Activated CD8-positive, alpha-beta memory T cell treated with anti-CD3 and anti-CD28 coated beads for 4 hours (primary cell): ENCODE measurements at places on chromosomes 6 and 20.

DNA sequence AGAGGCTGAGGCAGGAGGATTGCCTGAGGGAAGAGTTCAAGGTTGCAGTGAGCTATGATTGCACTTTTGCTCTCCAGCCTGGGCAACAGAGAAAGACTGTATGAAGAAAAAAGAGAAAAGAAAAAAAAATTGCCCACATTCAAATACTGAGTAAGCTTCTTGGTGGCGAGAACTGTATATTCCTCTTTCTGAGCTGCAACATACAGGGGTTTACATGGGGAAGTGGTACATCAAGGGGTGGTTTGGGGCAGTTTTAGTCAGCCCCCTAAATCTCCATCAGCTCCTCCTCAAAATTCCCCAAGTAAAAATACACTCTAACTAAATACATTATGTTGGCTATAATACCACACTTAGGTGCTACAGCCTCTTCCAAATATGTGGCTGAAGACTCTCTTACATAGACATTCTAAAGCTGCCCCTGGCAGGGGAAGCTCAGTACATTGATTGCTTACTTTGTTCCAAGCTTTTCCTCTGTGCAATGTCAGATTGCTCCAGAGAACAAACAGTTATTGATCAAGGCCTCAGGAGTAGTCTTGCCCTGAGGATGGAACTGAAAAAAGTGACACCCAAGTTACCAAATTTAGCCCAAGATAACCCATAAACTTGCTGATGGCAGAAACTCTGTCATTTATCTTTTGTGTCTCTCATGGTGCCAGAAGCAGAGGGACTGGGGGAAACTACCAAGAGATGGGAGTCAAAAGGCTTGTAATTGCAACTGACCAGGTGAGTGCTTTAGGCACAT lies 107.4 kb upstream of the RIPOR2 start:
- DNase-seq = no peak

- no peak for DNase-seq
Observed at GRCh38 chr6:26199773-26200764, 112.8 kb downstream of the HFE start.

- DNase-seq = no peak
Observed at GRCh38 chr6:814378-815347, 121.7 kb upstream of the EXOC2 start.

GRCh38 chr20:9082741-9083140 lies 13.9 kb downstream of the PLCB4 start:
- no peak for DNase-seq

DNA sequence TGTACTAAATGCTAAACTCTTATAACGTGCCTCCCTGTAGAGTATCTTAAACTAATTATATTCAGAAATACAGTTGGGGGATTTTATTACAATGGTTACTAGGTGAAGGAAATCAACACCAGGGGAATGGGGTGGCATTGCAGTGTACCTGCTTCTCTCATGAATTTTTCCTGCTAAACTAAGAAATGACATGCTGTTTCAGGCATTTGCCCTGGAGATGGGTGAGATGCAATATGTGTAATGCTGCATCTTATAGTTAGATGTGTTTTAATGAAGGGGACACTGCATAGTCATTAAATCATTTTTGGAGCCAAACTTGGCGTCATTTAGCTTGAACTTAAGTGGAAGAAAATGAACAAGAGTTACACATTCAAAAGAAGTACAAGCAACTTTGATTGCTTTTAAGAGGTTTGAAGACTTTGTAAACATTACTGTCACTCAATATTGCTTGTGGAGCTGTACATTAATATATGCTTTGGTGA lies 4.3 kb downstream of the EYA4 start:
- DNase-seq = no peak

DNA sequence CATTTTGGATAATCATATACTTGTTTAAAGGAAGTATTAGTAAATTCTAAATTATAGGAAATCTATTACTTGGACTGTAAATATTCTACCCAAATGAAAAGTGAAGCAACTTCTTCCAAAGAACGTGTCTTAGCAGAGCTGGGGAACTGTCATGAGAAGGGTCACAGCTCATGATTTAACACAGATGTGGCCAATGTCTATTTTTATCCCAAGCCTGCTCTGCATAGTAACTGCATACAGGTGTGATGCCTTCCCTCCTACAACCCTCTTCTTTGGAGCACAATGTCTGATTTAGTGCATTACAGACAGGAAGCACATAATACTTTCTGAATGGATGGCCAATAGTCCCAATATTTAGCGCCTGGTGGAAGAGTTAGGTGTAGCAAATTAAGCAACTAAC lies 138.7 kb upstream of the THEMIS start:
- no peak for DNase-seq

DNA sequence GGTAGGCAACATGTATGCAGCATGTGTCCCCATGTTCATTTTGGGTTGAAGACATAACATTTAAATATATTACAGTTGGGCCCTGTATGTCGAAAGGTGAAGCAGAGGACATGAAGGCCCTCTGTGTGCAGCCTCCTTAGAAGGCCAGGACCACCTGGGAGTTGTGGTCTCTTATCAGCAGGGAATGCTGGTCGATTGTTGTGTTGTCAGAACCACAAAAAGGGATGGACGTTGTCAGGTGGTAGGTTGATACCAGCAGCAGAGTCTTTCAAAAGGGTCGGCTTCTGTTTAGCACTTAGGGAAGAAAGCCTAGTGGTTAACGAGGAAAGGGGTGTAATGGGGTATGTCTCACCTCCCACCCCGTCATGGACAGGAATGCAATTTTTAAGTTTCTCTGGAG lies 67.3 kb upstream of the SLC22A1 start:
- no peak for DNase-seq

GRCh38 chr6:132085731-132086130 lies 134.6 kb upstream of the CCN2 start:
- no peak for DNase-seq

- no peak for DNase-seq
Observed at GRCh38 chr6:33549896-33550295, 30.2 kb downstream of the BAK1 start.

DNA sequence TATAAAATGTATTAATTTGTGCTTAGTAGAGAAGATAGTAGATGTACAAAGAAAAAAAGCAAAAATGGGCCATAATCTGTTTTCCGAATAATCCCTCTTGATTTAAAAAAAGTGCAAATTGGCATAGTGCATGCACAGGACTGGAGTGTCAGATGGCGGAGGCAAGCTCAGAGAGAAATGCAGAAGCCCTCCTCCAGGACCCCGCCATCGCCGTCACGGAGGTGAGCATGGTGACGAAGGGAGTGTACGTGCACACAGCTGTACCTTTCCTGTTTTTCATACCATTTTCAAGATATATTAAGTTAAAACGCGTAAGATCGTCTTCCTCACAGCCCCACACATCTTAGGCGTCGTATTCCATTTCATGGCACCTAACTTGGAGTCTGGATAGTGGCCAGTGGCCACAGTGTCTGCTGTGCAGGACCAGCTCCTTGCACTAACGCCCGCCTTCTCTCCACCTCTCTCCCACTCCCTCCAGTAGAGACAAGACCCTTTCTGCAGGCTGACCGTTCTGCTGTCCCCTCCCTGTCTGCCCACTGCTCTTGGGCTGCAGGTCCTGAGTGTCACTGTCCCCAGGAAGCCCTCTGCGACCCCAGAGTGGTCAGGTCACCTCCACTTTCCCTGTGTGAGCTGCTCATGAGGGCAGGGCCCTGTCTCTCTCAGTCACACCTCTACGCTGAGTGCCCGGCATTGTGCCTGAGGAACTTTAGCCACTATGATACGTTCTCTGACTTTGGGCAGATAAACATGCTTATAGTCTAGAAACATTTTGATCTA lies 9.8 kb downstream of the DUSP22 start:
- DNase-seq = no peak

DNA sequence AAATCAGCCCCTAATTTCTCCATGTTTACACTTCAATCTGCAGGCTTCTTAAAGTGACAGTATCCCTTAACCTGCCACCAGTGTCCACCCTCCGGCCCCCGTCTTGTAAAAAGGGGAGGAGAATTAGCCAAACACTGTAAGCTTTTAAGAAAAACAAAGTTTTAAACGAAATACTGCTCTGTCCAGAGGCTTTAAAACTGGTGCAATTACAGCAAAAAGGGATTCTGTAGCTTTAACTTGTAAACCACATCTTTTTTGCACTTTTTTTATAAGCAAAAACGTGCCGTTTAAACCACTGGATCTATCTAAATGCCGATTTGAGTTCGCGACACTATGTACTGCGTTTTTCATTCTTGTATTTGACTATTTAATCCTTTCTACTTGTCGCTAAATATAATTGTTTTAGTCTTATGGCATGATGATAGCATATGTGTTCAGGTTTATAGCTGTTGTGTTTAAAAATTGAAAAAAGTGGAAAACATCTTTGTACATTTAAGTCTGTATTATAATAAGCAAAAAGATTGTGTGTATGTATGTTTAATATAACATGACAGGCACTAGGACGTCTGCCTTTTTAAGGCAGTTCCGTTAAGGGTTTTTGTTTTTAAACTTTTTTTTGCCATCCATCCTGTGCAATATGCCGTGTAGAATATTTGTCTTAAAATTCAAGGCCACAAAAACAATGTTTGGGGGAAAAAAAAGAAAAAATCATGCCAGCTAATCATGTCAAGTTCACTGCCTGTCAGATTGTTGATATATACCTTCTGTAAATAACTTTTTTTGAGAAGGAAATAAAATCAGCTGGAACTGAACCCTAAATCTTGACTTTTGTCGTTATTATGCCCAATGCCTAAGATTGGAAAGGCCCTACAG lies 4.5 kb downstream of the SOX4 start:
- no peak for DNase-seq

DNA sequence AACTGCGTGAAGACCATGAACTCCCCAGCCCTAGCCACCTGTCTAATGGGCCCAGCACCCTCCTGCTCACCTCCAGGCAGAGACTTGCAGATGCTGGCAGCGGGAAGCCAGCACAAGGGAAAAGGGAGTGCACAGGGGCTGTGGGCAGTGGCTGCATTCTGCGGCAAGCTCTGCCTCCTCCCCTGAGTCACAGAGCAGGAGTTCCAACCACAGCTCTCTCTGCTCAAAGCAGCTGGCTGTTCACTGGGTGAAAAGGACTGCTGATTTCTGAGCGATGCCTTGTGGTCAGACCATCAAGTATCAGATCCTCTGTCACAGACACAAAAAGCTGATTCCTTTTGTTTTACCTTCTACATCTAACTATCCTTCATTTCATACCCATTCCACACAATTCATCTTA lies 10.5 kb downstream of the NKX2-2 start:
- DNase-seq = no peak

GRCh38 chr6:28764014-28764723 lies 159.6 kb downstream of the TRIM27 start:
- no peak for DNase-seq

GRCh38 chr6:21164768-21165326 lies 428.7 kb upstream of the SOX4 start:
- no peak for DNase-seq

- no peak for DNase-seq
Observed at GRCh38 chr6:123953920-123954319, 150.3 kb downstream of the NKAIN2 start.

- no peak for DNase-seq
Observed at GRCh38 chr20:17693444-17694001, 6.2 kb upstream of the BANF2 start.

GRCh38 chr6:134123666-134124208 lies 71.3 kb upstream of the SLC2A12 start:
- no peak for DNase-seq

- no peak for DNase-seq
Observed at GRCh38 chr20:8175741-8176675, 43.9 kb downstream of the PLCB1 start.

DNA sequence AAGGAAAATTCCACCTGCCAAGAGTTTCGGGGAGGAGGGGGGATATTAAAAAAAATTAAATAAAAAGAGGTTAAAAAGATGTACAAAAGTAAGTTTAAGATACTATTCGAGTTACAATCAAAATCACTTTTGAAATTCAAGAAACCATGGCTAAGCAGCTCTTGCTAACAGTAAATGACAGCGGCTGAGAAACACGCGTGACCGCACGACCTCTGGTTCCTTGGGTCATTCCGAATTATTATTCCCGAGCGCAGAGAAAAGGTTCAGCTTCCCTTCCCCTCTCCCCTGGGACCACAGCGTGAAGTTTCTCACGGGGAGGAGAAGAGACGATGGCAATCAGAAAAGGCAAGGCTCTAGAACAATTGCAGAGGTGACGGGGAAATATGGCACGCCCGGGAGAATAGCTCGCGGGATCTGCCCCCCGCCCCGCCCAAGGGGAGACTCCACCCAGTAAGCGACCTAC lies 496 bp downstream of the TMEM242 start:
- no peak for DNase-seq

DNA sequence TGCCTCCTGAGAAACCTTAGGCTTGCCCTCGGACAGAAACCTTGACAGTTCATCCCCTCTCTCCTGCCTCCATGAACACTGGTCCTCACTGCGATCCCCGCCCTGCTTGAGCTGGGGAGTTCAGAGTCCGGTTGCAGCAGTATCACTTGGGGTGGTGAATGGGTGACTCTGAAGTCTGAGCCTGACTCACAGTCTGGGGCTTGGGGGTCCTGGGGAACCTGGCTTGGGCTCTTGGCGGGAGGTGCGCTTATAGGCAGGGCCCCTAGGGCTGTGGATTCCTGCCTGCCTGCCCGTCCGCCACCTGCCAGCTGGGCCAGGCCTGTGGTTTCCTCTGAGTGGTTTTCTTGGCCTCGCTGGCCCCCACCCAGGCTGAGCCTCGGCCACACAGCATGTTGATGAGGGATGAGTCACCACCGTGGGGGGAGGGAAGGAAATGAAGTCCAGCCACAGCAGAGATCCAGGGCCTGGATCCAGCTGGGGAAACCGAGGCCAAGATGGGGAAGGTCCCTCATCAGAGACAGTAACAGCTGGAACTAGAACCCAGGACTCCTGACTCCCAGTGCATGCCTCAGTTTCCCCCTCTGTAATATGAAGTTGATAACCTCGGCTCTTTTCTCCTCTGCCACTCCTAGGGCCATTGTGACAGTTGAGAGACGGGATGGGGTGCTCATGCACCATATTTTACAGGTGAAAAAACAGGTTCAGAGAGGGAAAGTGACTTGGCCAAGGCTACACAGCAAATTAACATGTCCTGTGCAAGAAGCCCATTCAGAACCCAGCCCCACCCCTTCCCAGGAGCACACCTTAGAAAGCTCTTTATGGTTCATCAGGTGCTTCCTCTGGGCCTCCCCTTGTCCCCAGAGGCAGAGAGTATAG lies 9.2 kb downstream of the FOXS1 start:
- DNase-seq = peak; percentile 6

DNA sequence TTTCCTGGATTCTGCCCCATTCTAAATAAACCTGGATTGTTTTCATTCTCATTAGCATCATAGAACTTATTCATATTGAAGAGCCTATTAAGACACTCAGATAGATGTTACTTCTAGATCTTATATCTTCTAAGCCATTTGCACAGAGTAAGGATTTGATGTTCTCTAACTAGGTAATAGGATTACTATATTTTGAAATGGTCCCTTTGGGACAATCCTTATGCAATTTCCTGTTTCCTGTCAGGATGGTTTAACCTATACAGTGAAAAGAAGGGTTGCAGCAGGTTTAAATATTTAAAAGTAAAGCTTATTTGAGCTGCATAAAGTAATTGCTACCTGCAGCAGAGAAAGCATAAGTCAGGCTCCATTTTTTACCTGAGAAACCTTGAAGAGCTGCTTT lies 860.1 kb downstream of the TFAP2A start:
- no peak for DNase-seq

- DNase-seq = no peak
Observed at GRCh38 chr20:50346374-50347283, 156.0 kb downstream of the CEBPB start.
